Esophagus muscularis mucosa (tissue), 4 donors: ENCODE measurements at places on chromosomes 5 and 9. TPM values are rescaled to one million over a fixed set of nuclear protein-coding genes. Genes with fewer than 3 reads are reported as not detected.

DNA sequence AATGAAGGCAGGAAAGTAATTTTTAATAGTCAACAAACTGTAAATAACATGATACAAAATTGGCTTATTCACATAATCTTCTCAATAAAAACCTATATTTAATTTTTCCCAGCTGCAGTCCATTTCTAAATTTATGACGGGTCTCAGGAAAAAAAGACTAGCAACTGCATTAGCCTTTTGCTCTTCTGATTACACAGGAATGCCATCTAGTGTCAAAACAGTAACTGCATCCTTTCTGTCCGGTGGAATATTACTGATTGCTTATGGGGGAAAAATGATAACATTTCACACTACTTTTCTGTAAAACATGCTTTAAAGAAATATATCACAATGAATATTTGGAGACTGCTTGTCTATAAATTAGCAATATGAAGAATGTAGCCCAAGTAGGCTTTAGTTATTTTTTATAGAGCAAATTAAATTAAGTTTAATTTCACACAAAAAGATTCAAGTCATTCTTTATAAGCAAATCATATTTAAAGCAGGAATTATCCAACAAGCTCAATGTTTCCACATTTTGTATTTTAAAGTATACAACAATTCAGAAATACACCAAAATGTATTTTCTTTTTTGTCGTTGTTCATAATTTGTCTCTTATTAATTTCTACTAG lies 534.7 kb downstream of the CDH10 start:
- no peak for DNase-seq

- DNase-seq, result no peak
Measured at GRCh38 chr9:129887334-129888292, 52.4 kb downstream of the USP20 start.

DNA sequence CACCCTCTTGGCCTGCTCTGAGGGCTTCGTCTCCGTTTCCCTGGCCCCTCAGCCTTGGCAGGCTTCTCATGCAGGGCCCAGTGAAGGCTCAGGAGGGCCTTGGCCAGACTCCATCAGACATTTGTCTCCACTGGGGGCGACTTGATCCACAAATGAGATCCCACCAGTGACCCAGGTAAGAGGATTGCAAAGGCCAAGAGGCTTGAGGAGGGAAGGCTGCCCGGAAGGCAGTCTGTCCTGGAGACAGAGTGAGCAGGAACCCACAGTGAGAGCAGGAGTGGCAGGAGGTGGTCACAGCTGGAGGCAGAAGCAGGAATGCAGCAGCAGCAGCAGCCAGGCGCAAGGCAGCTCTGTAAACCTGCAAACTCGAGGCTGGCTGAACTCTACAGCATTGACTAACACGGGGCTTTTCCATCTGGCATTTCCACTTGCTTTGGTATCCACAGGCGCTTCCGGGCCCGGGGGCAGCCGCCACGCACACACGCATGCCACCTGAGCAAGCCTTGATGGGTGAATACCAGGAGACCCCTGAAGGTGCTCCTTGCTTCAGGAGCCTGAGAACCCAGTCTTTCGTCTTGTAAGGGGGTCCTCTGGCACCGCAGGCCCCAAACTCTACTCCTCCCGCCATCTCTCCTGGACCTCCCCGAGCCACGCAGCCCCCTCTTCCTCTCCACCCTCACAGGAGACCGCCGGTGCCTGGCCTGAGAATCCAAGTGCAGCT lies 14.7 kb downstream of the MGAT1 start:
- peak; percentile 82 for DNase-seq

DNA sequence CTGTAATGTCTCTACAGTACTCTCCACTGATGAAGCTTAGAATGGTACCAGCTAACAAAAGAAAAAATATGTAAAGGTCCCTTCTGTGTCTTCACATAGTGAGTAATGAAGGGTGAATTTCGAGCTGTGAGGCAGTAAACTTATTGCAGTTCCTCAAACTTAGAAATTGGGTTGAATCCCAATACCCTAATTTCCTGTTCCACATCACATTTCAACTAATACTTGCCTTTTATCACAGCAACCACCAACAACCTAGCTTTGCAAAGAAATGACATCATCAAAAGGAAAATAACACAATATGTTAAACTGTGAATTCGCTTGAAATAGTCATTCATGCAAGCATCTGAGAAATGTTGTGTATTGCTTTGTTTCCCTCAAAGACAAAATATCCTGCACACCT lies 9.4 kb upstream of the TNFAIP8 start:
- no peak for DNase-seq

GRCh38 chr5:170056561-170057267 lies 49.0 kb upstream of the FOXI1 start:
- no peak for DNase-seq

- DNase-seq, result no peak
Measured at GRCh38 chr5:79378510-79379186, 135.3 kb downstream of the HOMER1 start.

The SLIT3 gene
- 86.6 TPM for total RNA-seq

- no peak for DNase-seq
Measured at GRCh38 chr9:94804316-94804715, 77.8 kb downstream of the AOPEP start.

DNA sequence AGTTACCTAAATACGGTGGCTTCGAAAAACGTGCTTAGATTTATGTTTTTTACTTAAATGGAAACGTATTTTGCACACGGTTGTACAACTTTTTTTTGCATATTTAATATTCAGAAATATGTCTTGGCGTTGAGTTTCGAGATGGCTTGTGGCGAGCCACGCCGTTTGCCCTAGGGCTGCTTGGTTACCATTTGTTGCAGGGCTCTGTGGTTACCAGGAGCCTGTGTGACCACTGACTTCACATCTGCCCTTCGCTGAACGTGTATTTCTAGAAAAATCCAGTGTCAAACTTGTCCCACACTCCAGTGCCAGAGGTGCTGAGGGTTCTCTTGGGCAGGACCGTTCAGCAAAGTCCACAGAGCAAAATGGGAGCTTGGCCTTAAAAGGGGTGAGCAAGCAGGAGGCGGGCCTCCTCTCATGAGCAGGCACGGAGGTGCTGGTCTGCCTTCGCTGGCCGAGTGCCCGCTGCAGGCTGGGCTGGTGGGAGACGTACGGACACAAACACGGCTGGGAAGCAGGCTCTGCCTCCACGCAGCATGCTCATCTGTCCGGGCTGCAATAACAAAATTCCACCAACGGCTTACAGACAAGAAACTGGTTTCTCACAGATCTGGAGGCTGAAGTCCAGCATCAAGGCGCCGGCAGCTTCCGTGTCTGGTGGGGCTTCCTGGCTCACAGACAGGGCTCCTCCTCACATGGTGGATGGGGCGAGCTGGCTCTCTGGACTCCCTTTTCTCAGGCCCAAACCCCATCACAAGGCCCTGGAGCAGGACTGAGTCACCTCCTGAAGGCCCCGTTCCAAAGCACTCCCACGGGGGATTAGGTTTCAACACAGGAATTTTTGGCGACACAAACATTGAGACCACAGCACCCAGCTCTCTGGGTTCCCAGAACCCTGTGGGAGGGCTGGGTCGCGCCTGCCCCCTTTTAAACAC lies 5.4 kb downstream of the MRPL36 start:
- DNase-seq, result no peak

- DNase-seq, result no peak
Measured at GRCh38 chr9:122930541-122931225, 629 bp downstream of the ZBTB26 start.

The PCDHGB4 gene
- total RNA-seq, result 5.5 TPM

DNA sequence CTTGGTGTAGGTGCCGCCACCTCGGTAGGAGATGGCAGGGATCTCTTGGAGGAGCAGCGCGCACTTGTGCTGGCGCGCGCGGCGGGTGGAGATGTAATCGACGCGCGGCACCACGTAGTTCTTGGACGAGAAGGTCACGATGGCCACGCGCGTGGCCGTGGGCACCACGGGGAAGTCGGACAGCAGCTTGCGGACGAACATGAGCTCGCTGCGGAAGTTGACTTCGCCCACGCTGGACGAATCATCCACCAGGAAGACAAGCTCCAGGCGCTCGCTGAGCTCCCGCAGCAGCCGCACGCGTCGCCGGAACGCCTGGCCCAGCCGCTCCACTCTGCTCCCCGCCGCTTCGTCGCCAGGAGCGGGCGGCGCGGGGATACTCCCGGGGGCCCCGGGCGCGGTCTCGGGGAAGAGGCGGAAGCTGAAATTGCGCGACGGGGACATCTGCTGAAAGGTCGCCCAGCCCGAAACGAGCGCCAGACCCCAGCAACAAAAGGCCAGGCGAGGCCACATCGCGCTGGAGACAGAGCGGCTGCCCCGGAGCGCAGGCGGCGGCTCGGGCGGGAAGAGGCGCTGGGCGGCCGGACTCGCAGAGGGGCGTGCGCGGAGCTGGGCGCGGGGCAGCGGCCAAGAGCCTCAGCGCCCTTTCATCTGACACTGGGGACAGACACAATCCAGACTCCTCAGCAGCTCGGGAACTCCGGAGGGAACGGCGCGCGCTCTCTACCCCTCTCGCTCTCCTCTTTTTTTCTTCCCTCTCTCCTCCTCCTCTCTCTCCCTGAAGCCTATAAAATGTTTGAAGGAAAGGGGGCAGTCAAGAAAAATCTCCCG lies at the start of gene SVEP1:
Gene SVEP1, minus strand, starts transcription at position 708 of the 828 bp plus-strand sequence. Its CDS starts 198 bp downstream, at position 510.
- no peak for DNase-seq

DNA sequence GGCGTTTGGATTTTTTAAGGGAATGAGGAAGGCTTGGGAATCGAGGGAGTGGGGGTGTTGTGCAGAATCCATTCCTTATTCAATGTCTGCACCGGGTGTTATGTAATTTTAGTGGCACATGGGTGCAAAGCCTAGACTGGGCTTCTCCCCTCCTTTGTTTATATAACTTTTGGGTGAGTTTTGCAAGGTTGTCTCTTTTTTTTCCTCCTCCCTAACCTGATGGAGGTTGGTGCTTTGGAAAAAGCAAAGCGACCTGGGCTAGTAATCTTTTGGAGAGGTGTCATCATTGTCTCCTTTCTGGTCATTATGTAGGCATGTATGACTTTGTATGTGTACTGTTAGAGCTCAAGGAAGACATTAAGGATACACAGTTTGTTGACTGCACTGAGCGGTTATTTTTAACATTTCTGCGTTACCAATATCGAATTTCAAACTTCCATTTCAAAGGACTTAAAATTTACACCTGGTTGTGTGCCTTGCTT lies 3.1 kb downstream of the SMARCA2 start:
- no peak for DNase-seq

GRCh38 chr5:56564541-56565282 lies 250.6 kb upstream of the MAP3K1 start:
- peak; percentile 29 for DNase-seq

The CACFD1 gene
- 17.4 TPM for total RNA-seq

The TMEFF1 gene
- 0.69 TPM for total RNA-seq

DNA sequence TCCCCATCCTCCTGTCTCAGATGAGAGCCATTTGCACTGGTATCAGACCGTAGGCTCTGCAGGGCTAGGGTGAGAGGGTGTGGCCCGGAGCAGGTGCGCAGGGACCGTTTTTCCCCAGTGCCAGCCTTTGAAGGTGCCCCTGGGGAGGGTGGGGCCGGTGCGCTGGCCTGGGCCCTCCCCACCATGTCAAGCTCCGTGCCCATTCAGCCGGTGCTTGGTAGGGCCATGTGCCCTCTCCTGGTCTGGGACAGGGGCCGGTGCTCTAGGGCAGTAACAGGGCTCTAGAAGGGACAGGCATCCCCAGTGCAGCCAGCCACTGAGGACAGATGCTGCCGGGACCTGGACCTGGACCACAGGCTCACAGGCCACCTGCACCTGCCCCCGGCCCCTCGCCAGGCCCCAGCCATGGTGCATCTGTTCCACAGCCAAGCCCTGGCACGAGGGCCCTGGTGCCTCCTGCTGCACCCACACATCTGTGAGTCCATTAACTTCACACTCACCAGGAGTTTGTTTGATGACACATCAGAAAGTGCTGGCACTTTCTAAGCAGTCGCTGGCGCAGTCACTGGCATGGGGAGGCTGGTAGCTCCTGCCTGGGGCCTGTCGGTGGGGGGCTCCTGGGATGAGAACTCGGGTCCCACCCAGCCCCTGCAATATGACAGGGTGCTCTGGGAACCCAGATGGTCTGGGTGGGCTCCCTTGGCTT lies 5.0 kb upstream of the QRFP start:
- DNase-seq, result no peak

DNA sequence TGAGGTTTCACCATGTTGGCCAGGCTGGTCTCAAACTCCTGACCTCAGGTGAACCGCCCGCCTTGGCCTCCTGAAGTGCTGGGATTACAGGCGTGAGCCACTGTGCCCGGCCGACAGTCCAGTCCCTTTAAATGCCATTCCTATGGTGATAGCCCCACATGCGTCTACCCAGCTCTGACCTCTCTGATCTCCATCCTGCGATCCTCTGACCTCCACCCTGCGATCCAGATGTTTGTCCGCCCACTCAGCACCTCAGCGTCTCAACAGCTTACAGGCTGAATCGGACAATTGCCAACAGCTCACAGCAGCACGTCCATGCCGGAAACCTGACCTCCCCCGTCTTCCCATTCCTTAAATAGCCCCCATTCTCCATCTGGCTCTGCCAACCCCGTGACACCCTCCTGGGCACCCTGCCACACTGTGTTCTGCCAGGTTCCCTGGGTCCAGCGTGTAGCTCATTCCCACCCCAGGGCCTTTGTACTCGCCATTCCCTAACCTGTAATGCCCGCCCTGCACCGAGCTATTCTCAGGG lies 44.0 kb upstream of the RNU6ATAC start:
- no peak for DNase-seq

DNA sequence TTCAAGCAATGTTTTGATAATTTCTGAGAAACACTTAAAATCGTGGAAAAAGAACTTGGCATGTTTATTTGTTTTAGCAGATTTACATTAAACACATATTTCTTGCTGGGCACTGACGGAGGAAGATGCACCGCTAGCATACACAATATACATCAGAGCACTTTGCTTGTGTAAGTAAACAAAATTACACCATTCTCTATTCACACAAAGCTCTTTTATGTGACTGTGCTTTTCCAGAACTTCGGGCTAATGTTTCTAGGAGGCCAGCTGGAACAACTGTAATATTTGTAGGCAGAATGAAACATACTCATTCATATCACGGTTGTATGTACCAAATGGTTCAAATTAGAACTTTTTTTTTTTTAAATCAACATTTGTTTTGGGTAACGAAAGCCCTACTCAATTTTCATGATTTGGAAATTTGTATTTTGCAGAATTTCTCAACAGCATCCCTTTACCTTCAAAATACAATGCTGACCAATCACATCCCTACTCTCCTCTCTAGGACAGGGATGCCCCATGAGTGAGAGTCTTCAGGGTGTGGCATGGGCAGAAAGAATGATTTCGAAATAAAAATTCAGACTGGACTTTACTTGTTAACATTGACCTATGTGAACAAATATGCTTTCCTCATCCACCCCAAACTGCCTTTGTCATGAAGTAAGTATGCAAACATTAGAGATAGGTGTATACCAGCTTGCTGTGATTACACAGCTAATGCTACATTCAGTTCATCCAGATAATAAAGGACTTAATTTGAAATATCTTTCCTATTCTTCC lies 425.1 kb downstream of the BNC2 start:
- DNase-seq, result no peak

The CAPSL gene
- not detected for total RNA-seq

- DNase-seq, result no peak
Measured at GRCh38 chr5:41127967-41128690, 57.0 kb upstream of the MROH2B start.

DNA sequence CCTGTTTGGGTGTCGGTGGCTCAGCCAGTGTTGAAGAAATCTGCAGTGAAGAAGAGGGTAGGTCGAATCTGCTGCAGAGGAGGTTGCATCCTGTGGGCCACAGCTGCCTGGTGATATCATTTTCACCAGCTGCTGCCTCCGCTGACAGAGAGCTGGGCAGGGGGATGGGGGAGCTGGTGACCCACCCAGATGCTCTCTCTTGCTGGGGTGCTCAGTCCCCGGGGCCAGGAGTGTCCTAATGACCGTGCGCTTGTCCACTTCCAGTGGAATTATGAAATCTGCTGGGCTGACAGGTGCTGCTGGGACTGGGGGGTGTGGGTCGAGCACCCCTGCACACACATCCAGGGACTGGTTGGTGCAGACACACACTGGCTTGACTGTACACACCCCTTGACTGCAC lies 83.2 kb upstream of the IRX4 start:
- peak; percentile 75 for DNase-seq
